Glomerular endothelial cell (primary cell): ENCODE measurements at places on chromosomes 1 and 21.

GRCh38 chr1:18996548-18997177 lies 40.2 kb upstream of the IFFO2 start:
- DNase-seq: no peak

GRCh38 chr1:34929497-34929852 lies at the start of gene DLGAP3:
DLGAP3 (minus strand) TSS chr1:34929650; CDS start chr1:34905383, 24,267 bp downstream.
- no peak for DNase-seq

- no peak for DNase-seq
Observed at GRCh38 chr1:168035345-168035744, 98.5 kb upstream of the MPC2 start.

GRCh38 chr1:161009602-161010211 lies 11.2 kb downstream of the F11R start:
- no peak for DNase-seq
